ENCODE measurements at places on chromosomes 7 and 10.

DNA sequence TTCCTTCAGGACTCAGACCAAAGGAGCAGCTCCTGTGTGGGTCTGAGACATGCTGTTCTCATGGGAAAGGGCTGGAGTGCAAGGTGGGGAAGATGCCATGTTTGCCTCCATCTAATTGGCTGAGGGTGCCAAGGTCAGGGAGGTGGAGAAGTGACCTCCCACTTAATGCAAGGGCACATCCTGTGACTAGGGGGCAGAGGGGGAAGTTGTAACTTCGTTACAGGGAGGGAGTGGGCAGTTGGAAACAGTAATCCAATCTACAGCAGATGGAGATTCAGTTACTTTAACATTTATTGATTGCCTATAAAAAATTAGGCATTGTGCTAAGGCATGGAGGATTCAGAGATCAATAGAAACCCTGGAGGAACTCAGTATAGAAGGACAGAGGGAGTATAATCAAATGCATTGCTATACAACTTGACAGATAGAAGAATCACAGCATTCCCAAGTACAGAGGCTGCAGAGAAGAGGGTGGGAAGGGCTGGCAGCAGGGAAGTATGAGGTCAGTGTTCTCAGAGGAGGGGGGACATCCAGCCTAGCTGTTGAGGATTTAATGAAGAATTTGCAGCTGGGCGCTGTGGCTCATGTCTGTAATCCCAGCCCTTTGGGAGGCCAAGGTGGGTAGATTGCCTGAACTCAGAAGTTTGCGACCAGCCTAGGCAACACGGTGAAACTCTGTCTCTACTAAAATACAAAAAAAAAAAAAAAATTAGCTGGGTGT, 75.9 kb downstream of the CCNY start:
- DNase-seq = no peak

GRCh38 chr10:44402465-44403195, 17.7 kb upstream of the CXCL12 start:
- no peak for DNase-seq

GRCh38 chr7:151807846-151808245, 69.1 kb downstream of the PRKAG2 start:
- DNase-seq = no peak

DNA sequence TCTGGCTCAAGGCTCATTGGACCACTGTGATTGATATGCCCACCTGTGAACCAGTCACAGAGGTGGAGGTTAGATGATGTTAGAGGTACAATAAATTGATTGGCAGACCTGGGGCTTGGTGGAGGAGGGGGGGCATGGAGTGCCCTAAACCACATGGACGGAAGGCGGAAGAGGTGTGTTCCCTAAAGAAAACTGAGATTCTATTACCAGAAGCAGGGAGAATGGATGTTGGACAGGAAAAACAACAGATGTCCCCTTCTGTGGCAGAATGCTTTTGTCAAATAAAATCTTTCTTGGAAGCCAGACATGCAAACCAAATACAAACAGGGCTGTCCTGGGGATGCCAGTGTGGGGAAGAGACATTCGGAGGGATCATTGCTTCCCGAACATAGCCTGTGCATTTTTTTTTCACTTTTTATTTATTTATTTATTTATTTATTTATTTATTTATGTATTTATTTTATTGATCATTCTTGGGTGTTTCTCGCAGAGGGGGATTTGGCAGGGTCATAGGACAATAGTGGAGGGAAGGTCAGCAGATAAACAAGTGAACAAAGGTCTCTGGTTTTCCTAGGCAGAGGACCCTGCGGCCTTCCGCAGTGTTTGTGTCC, 433.9 kb downstream of the RPS24 start:
- no peak for DNase-seq

- DNase-seq = no peak
These were observed 27.0 kb upstream of the SAMD9L start for GRCh38 chr7:93175219-93175618.

- DNase-seq = no peak
These were observed 37.1 kb downstream of the MTURN start for GRCh38 chr7:30171766-30172447.

DNA sequence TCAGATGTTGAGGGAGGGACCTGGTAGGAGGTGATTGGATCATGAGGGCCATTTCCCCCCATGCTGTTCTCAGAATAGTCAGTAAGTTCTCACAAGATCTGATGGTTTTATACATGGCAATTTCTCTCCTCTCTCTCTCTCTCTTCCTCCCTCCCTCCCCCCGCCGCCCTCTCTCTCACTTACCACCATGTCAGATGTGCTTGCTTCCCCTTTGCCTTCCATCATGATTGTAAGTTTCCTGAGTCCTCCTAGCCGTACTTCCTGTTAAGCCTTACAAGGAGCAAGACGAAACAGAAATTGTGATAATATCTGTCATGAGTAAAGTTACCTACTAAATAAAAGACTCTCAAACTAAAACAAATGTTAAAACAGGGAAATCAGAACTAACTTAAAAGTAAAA, 19.9 kb upstream of the GPR141 start:
- DNase-seq = no peak

DNA sequence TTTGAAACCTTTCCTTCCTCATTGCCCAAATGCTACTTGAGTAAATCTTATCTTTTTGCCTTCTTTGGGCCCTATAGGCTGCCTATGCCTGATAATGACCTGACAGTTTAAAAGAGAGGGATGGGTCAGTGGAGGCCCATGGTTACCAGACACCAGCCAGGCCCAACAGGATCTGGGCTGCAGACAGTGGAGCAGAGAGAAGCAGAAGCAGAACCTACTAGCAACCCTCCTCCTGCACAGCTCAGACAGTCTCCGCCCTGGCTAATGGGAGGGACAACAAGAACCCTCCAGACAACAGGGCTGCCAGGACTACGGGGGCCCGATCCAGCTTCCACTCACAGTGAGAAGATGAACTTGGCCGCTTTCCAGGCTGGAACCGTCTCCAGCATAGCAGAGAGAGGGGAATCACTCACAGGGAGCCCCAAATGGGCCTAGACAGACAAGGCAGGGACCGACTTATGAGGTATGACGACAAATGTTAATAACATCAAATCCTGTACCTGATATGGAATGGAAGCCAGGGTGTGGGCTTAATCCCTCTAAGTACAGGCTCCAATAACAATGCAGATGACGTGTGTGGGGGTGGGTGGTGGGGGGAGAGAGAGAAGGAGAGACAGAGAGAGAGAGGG, 31.7 kb upstream of the DGKI start:
- no peak for DNase-seq

GRCh38 chr7:155709453-155709852, 65.0 kb downstream of the RBM33 start:
- no peak for DNase-seq

DNA sequence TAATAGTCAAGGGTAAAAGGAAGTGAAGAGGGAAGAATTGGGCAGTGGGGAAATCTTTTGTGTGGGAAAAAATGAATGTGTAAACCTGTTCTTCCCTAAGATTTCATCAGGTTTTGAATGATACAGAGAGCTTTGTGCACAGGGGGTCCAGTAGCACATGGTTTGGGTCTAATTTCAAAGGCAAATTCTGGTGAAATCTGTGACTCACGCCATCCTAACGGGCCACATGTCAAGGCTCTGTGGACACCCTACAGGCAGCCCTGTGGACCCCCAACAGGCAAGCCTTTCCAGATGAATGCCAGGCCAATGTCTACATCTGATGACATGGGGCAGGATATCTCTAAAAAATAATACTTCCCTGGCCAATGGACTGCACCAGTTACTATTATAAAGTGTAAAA, 309.8 kb downstream of the PARD3 start:
- no peak for DNase-seq

DNA sequence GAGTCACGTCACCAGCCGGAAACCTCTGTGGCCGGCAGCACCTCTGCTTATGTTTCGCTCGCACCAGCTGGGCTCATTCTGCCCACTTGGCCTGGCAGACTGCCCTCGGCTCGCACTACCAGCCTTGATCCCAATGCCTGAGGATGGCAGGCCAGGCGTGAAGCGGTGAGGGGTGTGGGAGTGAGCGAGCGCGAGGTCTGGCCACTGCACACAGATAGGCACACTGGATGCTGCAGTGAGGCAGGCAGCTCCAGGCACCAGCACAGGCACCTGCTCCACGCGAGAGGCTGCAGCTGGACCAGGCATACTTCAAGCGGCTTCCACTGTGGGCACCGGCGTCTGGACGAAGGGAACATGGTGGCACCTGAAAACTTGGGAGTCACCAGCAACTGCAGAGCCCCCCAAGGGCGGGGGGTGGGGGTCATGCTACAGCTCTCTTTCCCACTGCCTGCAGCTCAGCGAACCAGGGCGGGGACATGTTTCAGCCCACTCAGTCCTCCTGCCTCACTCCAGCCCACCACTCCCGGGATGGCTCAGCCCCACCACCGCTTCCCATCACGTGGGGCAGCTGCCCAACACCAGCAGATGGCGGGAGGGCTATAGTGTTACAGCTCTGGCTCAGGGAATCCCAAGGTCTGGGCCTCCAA, 5.4 kb upstream of the DMTF1 start:
- DNase-seq = no peak

All from stromal cell of bone marrow (primary cell).